ENCODE measurements at places on chromosomes 7 and 10.

DNA sequence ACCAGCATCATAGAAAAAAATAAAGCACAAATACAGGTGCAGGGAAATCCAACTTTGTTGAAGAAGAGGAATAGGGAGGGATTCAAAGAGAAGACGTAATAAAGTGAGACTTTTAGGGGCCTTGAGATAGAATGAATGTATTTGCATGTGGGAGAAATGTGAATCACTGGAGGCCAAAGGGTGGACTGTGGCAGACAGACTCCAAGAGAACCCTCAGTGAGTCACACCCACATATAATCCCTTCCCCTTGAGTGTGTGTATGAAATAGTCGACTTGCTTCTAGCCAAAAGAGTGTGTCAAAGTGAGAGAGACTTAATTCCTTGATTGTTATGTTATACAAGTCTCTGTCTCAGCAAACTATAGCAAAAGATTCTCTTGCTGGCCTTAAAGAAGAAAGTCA lies 101.3 kb upstream of the GHITM start:
- no peak for DNase-seq

GRCh38 chr7:66958538-66959350 lies 36.6 kb downstream of the SBDS start:
- DNase-seq = no peak

DNA sequence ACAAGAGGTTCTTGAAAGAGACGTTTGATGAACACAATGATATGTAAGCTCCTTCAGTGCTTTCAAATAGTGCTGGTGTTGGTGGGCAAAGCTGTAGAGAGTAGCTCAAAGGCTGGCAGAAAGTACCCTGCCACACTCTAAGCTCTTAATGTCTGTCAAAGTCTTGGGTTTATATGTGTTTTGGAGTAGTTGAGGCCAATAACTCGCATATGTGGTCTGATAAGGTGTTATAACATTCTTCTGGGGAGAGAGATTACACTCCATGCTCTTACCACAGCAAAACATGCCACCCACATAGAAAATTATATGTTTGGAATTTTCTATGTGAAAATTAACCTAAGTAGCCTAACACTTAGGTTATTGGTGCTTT lies 30.8 kb upstream of the NME8 start:
- DNase-seq = no peak

- no peak for DNase-seq
Observed at GRCh38 chr10:102670871-102671434, 26.7 kb downstream of the TRIM8 start.

DNA sequence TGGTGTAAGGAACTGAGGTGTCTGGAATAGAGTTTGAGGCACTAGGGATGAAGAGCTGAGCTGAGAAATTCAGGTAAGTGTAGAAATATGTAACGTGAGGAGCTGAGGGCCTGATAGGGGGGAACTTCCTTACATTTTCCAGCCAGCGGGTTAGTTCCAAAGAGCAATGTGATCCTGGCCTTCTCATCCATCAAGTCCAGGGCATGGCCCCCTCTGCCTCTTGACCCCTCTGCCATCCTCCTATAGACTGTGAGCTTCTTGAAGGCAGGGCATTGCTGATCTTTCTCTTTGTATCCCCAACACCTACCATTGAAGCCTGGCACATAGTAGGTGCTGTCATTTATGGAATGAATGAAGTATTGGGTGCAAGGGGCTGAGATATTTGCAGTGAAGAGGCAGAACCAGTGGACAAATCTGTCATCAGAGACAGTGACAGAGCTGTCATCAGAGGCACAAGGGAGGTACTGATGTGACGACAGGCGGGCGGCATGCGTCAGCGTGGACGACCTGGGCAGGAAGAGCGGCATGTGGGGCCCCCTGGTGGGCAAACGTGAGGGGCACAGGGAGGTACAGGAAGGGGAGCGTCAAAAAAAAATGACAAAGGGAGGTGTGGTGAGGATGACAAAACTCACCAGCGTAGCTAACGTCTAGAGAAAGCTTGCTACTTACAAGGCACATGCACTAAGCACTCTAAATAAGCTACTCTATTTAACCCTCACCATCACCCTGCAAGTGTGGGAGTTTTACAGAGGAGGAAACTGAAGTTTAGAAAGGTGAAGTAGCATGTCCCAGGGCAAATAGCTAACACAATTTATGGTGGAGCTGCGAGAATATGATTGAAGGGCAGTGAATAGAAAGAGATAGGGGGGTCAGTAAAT lies 5.2 kb upstream of the CAMK2G start:
- DNase-seq = peak; percentile 62

DNA sequence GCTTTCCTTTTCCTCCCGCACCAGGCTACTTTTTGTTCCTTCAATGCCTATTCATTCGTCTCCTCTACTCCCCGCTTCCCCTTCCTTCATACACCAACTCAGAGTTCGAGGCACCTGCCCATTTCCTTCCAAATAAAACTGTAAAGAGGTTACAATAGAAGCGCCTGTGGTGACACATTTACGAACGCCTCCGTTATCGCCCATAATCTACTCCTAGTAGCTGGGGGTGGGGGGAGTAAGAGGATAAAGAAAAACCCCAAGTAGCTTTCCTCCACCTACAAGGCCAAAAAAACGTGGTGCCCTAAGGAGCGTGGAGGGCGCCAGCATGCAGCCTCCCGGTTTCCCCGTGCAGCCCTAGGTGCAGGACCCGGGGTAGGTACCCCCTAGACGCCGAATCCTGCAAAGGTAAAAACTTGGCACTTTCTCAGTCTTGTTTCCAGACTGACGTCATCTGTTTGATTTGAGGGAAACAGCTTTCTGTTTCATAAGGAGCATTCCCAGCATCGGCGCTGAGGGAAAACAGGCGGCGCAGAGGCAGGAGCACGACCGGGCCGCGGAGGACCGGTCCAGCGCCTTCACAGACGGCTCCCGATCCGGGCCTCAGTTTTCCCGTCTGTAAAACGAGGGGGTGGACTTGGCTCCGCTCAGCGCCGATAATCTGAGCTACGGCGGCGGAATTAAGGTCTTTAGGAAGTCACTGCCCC lies 922 bp downstream of the PPA1 start:
- DNase-seq = no peak

DNA sequence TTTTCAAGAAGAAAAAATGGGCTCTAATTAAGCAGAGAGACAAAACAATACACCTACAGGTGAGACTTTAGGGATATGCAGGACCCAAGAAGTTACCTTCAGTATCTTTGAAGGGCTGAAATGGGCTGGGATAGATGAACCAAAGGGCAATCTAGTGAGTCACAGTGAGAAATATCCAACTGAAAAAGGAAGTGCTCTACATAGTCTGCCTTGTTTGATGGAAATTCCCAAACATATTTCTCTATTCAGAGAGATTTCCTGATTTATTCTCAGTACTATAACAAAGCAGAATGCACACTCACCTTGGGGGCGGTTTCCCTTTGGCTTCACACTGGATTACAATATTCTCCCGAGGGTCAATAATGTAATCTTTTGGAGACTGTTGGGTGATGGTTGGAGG lies 104.1 kb upstream of the LAMB4 start:
- DNase-seq = no peak

DNA sequence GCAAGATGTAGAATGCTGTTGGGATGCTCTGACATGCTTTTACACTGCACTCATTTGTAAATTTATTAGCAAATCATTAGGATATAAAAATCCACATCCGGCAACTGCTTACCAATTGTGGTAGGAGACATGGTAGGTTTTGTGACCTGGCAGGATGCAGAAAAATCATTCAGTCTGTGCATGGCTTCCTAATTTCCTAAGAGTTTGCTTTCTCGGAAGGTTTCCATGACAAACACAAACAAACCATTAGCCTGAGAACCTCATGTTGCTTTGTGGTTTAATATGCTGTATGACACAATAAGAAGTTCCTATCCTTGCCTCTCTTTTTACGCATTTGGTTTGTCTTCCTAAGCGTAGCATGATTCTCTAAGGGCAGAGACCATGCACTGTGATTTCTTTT lies 14.7 kb upstream of the LMBR1 start:
- DNase-seq = peak; percentile 77

GRCh38 chr10:1609648-1609970 lies 127.7 kb downstream of the ADARB2 start:
- DNase-seq = no peak

- DNase-seq = no peak
Observed at GRCh38 chr7:104943502-104944343, 70.3 kb upstream of the KMT2E start.

DNA sequence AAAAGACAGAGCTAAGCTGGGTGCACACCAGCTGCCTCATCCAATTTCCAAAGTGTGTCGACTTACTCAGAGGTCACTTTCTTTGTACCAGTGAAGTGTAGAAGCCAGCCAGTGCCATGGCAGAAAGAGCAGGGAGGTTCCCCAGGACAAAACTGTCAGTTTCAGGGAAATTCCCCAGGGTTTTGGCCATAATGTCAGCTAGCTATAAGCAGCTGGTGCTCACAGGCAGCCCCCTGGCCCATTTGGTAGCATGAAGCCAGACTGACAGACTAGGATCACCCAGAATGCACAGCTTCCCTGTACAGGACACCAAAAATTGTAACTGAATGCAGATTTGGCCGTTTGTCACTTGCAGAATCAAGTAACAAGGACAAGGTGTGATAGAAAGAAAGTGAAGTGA lies 28.6 kb downstream of the MRPL32 start:
- DNase-seq = no peak

DNA sequence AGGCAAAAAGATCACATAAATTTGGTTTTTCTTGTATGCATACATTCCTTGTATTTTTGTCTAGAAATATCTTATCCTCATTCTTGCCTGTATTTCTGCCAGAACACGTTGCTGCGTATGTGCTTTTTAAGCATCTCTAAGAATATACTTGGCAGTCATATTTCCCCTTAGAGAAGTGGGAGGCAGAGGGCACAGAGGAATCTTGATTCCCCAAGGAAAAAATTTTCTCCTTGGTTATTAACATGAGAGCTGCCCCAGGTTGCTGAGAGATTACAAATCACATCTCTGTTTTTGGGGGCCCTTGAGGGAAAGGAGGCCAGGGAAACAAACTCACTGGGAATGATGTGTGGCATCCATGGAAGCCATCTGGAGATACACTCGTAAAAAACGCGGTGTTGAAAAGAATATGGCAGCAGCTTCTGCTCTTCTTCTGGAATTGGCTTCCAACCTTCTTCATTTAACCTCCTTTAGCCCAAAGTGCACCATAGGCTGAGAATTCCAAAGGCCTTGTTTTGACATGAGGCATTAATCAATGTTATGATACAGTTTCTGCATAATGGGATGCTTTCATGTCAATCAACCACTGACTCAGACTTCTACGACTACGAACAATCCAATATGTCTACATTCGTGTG lies 684.3 kb upstream of the SORCS1 start:
- DNase-seq = no peak

GRCh38 chr7:18458830-18459229 lies 36.7 kb upstream of the HDAC9 start:
- DNase-seq = peak; percentile 42

- no peak for DNase-seq
Observed at GRCh38 chr10:6558272-6558671, 21.8 kb downstream of the PRKCQ start.

DNA sequence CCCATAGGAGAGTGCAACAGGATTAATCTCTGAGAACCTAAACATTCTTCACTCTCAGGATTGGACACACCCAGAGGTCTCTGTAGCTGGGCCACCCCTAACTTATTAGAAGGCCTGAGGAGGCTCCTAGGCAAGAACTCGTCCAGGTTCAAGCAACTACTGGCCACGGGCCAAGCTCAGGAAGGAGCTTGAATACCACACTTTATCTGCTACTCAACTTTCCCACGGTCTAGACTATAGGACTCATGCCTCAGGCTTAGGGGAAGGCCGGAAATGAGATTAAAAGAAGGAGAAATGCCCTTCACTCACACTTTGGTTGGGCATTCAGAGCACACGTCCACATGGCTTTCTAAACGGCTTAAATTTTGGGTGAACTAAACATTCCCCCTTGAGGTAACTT lies 142.8 kb upstream of the PHYHIPL start:
- no peak for DNase-seq

GRCh38 chr7:153902862-153903261 lies 149.3 kb upstream of the DPP6 start:
- DNase-seq = no peak

- no peak for DNase-seq
Observed at GRCh38 chr7:130063036-130063435, 7.3 kb upstream of the KLHDC10 start.

- no peak for DNase-seq
Observed at GRCh38 chr10:114012650-114013049, 31.0 kb upstream of the ADRB1 start.

DNA sequence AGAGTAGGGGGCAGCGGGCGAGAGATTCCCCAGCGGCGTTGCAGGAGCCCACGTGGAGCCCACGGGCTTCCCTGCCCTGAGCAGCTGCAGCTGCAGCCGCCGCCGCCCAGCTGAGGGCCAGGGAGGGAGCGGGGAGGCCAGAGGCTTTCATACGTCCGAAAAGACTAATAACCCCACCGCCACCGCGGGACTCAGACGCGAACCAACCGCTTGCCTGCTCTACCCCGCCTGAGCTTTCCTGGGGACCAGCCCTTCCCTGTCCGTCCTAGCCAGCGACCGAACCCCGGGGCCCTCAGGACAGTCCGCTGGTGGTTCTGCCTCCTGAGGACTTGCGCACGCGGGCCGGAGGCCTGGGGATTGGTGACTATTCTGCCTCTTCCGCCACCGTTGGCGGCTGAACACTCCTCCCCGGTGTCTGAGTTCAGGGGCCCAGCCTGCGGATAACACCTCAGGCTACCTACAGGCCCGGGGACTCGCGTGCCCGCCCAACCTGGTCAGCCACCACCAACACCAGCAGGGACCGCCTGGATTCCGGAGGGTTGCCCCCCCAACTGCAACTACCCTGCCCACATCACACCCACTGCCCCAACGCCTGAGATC lies 18.4 kb downstream of the IFT22 start:
- DNase-seq = no peak

DNA sequence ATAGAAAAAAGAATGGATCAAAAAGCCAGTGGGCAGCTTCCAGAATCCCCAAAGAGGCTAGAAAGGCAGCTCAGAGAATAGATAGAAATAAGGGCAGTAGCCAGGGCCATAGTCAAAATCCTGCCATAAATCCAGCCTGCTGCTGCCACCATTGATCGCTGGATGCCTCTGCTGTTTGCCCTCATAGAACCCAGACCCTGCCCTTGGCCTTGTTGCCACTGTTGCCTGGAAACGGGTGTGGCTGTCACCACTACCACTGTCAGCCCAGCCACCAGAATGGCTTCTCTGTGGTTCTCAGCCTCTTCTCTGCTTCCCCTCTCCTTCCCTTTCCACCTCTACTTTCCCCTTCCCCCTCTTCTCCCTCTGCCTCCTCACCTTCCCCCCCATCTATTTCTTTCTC lies 57.8 kb downstream of the HHEX start:
- DNase-seq = no peak

DNA sequence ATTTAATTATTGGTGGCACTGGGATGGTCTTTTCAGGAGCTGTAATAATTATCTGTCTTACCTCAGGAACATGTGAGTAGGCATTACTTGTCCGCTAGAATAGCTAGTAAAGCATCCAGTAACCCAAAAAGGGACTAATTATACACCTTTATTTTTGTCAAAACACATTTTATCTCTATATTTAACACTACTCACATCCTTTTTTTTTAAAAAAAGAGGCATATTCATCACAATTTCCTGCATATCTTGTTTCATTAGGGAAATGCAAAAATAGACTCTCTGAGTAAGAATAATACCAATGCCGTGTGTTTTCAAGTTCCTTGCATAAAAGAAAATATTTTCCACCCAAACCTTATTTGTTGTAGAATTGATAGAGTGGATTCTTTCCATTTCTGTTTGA lies 99.5 kb downstream of the VTI1A start:
- no peak for DNase-seq
